ENCODE measurements at places on chromosomes 1 and 21.
A peak's percentile ranks its signal among the peaks of the same experiment; 100 is the strongest.

DNA sequence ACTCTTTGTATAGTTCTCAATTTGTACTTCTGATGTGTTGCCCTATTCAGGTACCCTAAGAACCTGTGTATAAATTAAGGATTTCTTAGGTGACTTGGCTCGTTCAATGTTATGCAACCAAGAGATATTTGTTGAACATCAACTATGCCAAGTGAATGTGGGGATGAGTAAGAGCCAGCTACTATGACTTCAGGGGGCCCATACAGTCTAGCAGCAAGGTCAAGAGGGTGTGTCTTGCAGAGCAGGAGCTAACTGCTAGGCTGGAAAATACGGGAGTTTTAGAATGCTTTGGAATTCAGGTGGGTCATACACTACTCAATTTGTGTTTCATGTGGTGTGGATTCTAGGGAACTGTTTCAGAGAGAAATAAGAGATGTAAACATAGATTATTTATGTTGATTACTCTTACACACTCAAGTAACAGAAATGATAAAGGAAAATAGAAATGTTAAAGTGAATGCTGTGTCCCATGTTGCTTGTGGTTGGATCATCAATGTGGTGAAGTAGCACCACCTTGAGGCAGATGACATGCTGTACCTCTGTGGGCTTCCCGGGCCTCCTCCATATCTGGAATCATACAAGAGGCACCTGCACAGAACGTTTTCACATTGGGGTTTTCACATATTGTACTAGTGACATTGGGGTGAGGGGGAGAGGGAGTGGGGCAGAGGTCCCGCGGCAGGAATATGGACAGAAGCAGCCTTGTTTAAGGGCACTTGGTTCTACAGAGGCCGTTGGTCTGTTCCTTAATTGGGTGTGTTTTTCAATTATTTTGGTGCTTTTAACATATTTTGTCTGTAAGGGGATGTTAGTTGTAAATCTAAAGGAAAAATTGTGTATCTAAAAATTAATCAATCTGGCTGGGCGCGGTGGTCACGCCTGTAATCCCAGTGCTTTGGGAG lies 12.4 kb downstream of the ARPC5 start:
- DNase-seq: no peak

DNA sequence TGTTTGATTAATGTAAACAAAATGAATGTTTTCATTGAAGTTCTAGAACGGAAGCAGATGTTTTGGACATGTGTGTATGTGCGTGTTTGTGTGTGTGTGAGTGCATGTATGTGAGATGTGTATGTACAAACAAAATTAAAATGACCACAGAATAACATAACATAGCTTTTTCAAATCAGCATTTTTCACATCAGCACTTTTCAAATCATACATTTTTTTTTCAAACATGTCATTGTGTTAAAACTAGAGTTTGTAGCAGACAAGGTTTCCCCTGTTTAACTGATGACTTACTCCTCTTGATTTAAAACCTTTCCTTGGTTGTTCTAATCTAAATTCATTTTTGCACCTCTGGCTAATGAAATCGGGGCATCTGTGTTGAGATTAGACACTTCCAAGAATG lies 35.6 kb upstream of the ZNHIT6 start:
- DNase-seq: no peak

DNA sequence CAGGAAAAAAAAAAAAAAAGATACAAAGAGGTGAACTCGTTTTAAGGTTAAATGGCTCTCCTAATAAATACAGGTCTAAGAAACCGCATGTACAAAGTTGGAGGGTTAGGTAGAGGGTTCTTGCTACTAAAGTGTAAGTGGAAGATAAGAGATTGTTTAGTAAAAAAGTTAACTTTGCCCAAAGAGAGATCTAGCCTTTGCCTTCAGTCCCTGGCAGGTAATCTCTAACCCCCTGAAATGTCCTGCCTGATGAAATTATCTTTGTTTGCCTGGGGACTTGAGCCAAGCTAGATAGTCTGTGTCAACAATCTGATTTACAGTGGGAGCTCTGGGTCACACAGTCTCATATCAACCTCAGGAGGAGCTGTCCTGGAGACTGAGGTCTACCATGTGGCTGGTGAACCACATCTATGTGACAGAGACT lies 57.6 kb downstream of the TRIM33 start:
- DNase-seq: no peak

DNA sequence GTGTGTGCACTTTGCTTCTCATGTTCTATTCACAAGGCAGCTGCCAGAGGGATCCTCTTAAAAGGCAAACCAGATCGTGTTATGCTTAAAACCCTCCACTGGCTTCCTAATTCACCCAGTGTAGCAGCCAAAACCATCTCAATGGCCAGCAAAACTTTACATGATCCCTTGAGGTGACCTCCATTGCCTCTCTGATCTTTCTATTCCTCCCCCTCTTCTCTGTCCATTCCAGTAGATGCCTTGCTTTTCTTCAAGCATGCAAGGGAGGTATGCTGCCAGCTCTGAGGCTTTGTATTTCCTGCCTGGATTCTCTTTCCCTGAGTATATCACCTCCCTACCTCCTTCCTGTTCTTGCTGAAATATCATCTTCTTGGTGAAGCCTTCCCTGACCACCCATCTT lies 93.2 kb upstream of the KCNK2 start:
- no peak for DNase-seq

- DNase-seq: no peak
These were observed 18.9 kb upstream of the SSX2IP start for GRCh38 chr1:84709131-84709530.

GRCh38 chr1:85940656-85941306 lies 215.8 kb downstream of the COL24A1 start:
- no peak for DNase-seq

DNA sequence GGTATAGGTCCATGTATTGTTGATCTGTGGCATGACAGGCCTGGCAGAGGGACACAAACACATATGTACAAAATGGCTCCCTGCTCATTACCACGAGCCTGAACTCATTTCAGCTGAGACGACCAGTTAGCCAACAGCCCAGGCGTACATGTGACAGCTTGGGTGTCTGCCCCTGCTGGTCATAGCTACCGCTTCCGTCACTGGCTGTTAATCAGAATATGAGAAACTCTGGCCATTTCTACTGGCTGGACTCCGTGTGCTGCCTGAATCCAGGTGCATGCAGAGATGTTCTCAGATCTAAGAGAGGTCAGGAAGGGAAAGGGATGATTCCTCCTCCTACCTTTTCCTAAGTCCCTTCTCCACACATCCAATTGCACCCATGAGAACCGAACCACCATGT lies 144.5 kb downstream of the PBX1 start:
- no peak for DNase-seq

DNA sequence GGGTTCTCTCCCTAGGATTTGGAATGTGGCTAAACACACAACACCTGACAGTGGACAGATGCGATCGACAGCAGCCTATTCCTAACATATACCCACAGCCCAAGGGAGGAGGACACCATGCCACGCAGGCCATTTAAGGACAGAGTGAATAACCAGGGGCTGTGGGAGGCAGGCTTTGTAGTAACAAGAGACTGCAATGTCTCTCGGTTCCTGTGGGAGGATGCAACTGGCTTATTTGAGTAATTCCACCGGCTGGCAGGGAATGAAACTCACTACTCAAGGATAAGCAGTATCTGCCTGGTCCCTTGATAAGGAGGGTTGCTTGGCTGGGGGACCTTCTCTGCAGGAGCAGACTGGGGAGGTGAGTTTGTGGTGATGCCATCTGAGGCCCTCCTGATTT lies 109.6 kb downstream of the PCP4 start:
- DNase-seq: no peak

DNA sequence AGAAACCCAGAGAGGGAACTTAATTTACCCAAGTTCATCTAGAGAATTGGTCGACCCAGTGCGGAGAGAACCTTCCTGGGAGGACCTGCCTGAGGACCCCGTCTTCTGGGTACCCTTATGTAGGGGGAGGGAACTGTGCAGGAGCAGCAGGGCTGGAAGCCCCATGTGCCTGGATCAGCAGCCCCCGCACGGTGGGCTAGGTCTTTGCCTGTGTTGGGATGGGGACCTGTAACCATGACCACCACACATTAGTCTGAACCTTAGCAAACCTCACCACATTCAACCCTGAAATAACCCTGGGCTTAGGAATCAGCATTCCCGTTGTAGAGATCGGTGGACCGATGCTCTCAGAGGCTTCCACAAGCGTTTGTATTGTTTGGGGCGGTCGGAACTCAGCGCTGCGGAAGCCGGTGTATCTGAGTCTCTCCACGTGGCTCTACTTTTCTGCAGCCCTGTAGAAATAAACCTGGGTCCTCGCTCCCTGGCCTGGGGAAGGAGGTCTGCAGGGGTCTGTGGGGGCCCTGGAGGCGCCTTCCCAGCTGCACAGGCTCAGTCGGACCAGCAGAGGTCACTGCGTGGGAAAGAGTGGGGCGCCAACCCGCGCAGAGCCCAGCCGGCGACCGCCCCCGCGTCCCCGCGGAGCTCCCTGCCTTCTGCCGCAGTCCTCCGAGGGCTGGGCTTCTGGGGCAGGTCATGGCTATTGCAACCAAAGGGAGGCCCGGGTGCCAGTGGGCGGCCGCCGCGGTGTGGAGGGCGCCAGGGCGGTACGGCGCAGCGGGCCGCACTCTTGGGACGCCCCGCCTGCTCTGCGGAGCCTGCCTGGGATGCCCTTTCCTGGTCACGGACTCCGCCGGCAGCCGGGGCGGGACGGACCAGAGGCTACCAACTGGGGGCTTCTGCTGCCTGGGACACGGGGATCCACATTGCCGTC lies 36.2 kb upstream of the KCNA10 start:
- DNase-seq: peak; percentile 35

DNA sequence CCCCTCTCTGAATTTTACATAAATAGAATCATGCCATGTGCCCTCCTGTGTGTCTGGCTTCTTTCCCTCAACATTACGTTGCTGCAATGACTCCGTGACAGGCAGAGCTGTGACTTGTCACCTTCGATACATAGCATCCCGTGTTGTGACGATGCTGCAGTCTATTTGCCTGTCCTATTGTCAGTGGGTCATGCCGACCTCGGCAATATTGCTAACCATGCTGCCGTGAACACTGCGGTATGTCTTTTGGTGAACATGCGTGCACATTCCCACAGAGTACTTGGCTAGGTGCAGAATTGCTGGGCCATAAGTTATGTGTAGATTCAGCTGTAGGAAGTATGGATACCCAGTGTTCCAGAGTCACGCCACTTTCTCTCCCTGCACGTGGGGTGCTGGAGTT lies 36.3 kb upstream of the TTC34 start:
- no peak for DNase-seq

GRCh38 chr1:58818075-58818474 lies 34.2 kb upstream of the JUN start:
- no peak for DNase-seq

GRCh38 chr1:195789321-195789720 lies 818.9 kb downstream of the KCNT2 start:
- no peak for DNase-seq

DNA sequence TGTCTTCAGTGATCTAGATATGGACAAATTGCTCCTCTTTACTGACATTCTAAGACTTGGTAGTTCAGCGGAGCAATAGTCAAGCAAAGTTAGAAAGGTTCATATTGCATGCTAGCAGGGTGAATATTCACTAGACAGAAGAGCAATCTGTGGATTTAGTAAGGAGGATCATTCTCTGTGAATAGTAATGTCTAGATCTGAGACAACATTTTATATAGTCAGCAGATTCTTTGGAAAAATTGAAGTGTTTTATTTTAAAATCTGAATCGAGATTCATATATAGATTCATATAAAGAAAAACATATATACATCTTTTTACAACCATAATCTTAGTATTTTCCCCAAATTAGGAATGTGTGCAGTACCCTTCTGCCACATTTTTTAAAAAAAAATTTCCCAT lies 274.5 kb upstream of the BRINP3 start:
- no peak for DNase-seq

DNA sequence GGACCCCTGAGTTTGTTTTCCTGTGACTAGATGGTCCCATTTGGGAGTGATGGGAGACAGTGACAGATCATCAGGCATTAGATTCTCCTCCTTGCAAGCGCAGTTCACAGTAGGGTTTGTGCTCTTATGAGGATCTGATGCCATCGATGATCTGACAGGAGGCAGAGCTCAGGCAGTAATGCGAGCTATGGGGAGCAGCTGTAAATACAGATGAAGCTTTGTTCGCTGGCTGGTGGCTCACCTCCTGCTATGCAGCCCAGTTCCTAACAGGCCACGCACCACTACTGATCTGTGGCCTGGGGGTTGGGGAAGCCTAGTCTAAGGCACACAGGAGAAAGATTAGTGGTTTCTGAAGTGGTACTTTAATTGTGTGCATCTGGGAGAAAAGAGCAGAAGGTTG lies 7.1 kb upstream of the PLPP3 start:
- no peak for DNase-seq

GRCh38 chr1:117098287-117098890 lies 23.2 kb downstream of the TRIM45 start:
- DNase-seq: no peak

- no peak for DNase-seq
These were observed 55.6 kb downstream of the SSX2IP start for GRCh38 chr1:84634536-84635205.

DNA sequence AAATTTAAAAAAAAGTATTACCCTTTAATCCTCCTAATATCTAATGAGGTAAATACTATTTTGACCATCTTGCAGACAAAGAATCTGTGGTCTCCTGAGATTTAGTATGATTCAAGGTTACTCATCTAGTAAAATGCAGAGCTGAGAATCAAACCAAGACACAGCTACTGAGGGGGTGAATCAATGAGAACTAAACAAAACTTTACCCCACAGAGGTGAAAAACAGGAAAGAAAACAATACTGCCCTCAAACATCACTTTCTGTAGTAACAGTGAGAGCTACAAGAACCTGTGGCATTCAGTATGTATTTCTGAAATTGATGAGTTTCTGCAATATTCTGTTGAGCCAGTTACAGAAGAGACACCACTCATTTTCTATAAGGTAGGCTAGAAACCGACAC lies 85.1 kb downstream of the JAK1 start:
- no peak for DNase-seq

DNA sequence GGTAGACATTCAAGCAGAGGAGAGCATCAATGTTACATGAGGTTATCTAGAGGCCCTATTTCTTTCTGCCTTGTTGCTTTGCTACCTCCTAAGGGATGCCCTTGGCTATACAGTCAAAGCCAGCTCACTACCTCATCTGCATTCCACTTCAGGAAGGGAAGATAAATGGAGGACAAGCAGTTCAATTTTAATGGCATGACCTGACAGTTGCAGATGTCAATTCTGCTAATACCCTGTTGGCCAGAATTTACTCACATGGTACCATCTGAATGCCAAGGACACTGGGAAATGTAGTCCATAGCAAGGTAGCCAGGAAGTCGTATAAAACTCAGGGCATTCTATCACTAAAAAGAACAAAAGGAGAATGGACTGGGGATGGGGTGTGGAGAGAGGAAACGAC lies 31.5 kb downstream of the PALMD start:
- no peak for DNase-seq

GRCh38 chr1:87942165-87942564 lies 613.5 kb downstream of the LMO4 start:
- DNase-seq: no peak

GRCh38 chr21:37155186-37155585 lies 82.1 kb downstream of the TTC3 start:
- no peak for DNase-seq

GRCh38 chr1:18045203-18045602 lies 62.4 kb upstream of the IGSF21 start:
- no peak for DNase-seq

Data from effector CD8-positive, alpha-beta T cell (primary cell).